OCI-LY7 (cell line): ENCODE measurements at places on chromosomes 7 and 10. TPM values are rescaled to one million over a fixed set of nuclear protein-coding genes. Genes with fewer than 3 reads are reported as not detected.

Gene ST7
- total RNA-seq, result 7.3 and 10.7 TPM in 2 replicates

Gene HYAL4
- total RNA-seq, result not detected in 2 replicates

Gene TBC1D12
- 1.9 and 2.2 TPM in 2 replicates for total RNA-seq

Gene GIMAP6
- not detected in 2 replicates for total RNA-seq

Gene LSM5
- 108 and 110 TPM in 2 replicates for total RNA-seq

Gene SSC4D
- 0.44 TPM in 1 of 2 replicates, not detected in the other for total RNA-seq

Gene NKX2-3
- not detected in 2 replicates for total RNA-seq

Gene HTR5A
- total RNA-seq, result not detected in 2 replicates

Gene ZNF777
- 9.5 and 10.4 TPM in 2 replicates for total RNA-seq

DNA sequence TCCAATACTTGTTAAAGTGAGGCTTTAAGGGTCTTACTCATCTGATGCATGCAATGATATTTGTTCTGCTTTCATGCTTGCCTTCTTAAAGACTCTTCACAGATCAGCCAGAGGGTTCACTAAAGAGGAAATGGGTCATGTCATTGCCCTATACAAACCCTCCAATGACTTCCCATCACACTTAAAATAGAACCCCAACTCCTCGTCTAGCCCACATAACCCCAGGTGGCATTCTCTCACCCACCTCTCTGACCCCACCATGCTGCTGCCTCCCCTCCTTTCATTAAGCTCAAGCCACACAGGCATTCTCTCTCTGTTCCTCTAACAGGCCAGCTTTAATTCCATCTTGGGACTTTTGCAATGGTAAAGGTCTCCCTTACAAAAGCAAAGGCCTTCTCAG lies 253.6 kb downstream of the GRID1 start:
- DNase-seq, result peak; percentile 4

DNA sequence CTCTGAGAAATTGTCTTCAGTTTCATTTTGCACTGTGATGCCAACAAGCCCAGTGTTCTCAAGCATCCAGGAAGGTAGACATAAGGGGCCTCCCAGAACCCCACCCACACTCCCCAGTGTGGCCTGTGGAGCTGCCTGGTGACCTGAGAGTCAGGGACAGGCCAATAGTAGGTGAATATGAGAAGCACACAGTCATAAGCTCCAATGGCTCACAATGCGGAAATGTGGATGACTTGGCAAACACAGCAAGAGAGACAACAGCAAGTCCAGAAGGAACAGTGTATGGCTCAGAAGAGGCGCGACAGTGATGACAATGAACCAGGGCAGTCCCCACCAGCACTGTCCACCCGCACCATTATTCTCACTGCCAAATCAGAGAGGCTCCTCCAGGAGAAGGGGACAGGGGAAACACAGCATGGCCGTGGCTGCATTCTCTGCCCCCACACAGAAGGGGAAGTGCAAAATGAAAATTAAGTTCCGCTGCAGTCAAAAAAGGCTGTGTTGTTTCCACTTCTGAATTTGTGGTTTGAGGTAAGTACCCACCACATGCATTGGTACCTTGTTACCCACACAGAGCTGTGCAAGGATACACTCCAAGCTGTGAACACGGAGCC lies 419.8 kb downstream of the GRID1 start:
- peak; percentile 74 for DNase-seq

- no peak for DNase-seq
These were observed 241.1 kb downstream of the DNAJB6 start for GRCh38 chr7:157577796-157578339.

- no peak for DNase-seq
These were observed 32.0 kb downstream of the GBX1 start for GRCh38 chr7:151135525-151135845.

- DNase-seq, result no peak
These were observed 8.8 kb upstream of the PCGF5 start for GRCh38 chr10:91211675-91212074.

DNA sequence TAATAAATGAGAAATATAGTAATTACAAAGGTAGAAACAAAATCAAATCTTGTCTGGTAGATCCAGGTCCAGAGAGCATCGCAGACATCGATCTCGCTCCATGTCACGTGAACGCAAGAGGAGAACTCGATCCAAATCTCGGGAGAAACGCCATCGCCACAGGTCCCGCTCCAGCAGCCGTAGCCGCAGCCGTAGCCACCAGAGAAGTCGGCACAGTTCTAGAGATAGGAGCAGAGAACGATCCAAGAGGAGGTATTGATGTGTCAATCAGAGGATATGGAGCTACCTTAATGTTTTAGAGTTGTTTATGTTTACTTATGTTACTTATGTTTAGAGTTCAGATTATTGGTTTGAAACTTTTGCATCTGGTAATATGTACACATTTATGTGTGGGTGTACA lies 57.8 kb downstream of the LUC7L2 start:
- no peak for DNase-seq

DNA sequence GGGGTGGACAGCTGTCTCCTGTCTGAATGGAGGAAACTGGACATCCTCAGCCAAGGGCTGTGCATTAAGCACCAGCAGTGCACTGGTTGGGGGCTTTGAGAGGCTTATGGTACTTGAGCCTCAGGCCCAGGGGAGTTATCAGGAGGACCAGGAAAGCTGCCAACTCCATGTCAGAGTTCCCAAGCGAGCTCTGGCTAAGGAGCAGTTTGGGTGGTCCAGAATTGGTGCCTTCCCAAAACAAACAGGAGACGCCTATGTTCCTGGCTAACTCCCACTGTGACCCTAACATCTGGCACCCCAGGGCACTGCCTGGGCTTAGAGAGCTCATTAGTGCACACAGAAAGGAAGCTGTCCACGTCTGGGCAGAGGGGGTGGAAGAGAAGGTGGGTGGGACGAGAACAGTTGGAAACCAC lies 408.6 kb upstream of the NPVF start:
- no peak for DNase-seq

DNA sequence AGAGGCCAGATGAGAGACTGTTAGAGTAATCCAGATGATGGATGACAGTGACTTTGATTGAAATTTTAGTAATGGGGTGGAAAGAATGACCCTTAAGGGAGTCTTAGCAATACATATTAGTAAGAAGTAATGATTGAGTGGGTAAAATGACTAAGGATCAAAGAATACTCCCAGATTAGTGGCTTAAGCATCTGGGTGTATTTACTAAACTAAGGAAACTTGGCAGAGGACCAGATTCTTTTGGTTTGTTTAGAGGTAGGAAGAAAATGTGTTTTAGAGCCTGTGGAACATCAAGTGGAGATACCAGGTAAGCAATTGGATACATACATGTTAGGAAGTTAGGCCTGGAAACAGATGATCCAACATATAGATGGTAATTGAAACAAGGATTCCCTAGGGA lies 58.8 kb upstream of the ADRA2A start:
- DNase-seq, result no peak

- DNase-seq, result peak; percentile 66
These were observed 2.6 kb downstream of the ABI1 start for GRCh38 chr10:26857991-26858706.

- DNase-seq, result peak; percentile 58
These were observed 34.8 kb upstream of the TNPO3 start for GRCh38 chr7:129089521-129090212.

- no peak for DNase-seq
These were observed 88.3 kb upstream of the SEMA3D start for GRCh38 chr7:85275204-85275603.

- DNase-seq, result peak; percentile 33
These were observed 17.7 kb downstream of the NPY start for GRCh38 chr7:24301703-24302102.

DNA sequence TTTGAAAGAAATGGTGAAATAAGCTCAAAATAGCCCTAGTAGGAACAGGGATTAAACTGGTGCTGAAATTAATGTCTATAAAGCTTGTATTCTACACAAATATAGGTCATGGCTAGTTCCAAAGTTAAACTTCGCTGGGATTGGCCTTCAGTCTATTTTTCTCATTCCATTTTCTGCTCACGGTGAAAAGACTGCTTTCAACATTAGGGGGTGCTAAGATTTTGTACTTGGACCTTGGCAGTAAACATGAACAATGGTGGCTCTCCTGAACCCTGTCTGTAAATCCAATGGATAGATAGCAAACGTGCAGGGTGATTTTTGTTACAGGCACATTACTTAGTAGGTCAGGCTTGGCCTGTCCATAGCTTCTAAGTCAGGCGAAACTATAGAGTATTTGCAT lies 36.0 kb upstream of the RSU1 start:
- no peak for DNase-seq

DNA sequence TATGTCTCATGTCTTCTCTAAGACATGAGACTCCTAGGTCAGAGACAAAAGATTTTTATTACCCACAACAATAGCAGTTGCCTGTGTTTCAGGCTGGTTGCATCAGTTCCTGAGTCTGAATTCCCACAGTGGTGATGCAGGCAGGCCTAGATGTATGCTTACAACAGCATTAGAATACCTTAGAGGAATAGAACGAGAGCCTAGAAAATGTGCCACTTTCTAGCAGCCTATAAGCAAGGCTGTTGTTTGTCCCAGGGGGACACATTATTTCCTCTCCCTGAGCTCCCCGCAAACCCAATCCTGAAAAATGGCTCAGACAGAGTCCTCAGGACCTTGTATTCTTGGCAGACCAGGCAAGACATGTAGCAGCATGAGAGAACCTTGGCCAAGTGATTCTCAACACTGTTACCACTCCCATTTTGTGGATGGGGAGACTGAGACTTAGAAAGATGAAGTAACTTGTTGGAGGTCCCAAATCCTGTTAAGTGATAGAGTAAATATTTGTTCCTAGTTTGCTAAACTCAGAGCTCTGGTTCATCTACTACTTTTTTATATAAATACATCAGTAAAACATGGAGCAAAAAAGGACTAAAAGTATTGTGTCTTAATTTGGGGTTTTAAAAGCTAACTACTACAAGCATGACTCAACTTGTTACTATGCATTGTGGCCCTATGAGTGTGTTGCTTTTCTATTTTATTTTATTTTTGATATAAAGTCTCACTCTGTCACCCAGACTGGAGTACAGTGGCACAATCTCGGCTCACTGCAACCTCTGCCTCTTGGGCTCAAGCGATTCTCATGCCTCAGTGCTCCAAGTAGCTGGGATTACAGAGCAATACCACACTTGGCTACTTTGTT lies 14.2 kb downstream of the VTI1A start:
- DNase-seq, result no peak

DNA sequence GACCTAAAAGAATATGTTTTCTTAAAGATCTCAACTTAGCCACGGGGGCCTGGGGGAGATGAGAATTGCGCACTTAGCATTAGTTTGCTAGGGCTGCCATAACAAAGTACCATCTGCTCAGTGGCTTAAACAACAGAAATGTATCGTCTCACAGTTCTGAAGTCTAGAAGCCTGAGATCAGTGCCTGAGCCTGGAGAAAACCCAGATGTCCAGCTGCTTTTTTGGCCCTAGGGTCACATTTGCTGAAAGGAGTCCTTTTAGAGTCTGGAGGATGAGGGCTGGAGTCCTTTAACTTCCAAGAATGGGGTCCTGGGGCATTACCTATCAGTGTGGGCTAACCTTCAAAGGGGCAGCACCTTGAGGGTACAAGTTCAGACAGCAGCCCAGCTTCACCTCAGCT lies 48.2 kb downstream of the SMURF1 start:
- no peak for DNase-seq

GRCh38 chr10:126924915-126925300 lies 19.7 kb downstream of the DOCK1 start:
- no peak for DNase-seq

GRCh38 chr10:133422807-133423771 lies 1.3 kb downstream of the SPRN start:
- DNase-seq, result no peak

GRCh38 chr7:98816241-98816640 lies 53.6 kb downstream of the TMEM130 start:
- DNase-seq, result no peak

GRCh38 chr10:87615856-87616255 lies 43.8 kb upstream of the PAPSS2 start:
- no peak for DNase-seq

GRCh38 chr10:70927189-70927943 lies 39.0 kb upstream of the PCBD1 start:
- DNase-seq, result no peak

GRCh38 chr7:50560865-50561351 lies 4.3 kb downstream of the DDC start:
- no peak for DNase-seq

DNA sequence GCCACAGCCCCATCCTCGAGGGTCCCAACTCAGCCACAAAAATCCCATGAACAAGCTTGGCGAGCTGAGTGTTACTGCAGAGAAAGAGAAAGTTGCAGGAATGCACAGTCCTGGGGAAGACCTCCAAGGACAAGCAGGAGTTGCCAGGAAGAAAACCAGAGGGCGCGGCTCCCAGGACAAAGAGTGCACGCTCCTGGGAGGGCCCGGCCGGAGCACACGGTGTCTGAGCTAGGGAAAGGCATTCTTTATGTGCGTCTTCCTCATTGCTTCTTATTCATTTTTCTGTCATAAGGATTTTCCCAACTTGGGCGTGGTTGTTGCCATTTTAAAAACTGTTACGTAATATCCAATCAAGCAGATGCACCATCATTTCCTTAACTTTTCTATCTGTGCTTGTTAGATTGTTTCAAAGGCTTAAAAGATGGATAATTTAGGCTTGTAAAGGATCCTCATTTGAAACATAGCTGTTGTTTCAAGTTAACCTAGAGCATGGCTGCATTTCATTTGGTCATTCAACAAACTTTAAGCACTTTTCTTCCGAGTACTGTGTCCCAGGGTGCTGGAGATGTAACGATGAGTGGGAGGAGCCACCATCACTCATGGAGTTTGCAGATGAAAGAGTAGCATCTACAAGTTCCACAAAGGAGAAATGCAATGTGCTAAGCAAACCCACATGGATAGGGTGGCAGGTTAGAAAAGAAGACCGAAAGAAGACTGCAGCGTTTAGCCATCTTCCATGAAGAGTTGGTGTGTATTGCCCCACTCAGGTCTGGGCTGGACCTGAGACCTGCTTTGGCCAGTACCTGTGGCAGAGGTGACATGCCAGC lies 5.6 kb upstream of the CNPY1 start:
- no peak for DNase-seq

DNA sequence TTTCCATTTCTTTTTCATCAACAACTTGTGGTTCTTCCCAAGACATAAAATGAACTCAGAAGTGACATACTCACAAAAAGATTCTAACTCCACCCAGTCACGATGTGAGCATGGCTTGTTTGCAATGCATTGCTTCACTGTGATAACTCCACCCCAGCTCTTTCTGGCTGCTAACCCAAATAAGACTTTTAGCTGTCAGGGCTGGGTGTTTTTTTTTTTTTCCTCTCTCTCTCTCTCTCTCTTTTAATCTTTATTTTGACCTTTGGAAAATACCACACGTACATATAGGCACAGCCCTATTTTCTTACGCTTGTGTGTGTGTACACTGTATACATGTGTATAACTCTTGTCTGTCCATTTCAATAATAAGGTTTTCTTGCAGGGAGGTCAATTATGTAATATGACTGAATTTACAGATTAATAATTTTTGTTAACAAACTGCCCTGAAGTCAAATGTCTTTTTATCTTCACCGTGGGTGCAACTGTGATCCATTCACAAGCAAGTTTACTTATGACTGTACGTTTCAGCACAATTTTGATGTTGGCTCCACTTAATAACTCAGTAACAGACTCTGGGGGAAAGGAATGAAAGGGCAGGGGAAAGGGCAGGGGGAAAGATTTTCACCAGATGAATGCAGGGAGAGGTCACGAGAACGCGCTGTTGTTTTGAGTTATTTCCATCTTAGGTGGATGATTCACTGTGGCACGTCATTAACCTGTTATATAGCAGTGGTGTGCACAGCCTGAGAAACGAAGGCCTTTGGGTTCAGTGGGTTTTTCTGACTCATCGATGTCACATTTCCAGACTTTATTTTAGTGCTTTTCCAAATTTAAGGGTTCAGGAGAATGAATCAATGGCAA lies 49.1 kb downstream of the APBB1IP start:
- DNase-seq, result no peak
